ENCODE measurements at places on chromosomes 4 and X.

DNA sequence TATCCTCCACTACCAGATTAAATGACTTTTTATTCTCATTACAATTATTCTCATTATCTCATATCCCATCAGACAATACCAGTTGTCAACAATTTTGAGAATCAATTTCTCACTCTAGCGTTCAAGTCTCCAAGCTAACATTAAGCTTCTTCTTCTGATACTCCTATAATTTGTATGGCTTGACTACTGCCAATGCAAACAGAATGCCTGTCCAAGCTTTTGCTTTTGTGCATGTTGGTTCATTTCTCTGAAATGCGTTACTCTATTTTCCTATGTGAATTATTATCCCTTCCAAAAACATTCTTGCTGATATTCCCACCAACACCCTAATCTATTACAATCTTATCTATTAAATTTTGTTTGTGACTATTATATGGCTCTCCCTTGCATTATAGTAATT, 1602.3 kb downstream of the C4orf33 start:
- no peak for DNase-seq

GRCh38 chr4:19380600-19380999, 871.1 kb upstream of the SLIT2 start:
- DNase-seq: no peak

DNA sequence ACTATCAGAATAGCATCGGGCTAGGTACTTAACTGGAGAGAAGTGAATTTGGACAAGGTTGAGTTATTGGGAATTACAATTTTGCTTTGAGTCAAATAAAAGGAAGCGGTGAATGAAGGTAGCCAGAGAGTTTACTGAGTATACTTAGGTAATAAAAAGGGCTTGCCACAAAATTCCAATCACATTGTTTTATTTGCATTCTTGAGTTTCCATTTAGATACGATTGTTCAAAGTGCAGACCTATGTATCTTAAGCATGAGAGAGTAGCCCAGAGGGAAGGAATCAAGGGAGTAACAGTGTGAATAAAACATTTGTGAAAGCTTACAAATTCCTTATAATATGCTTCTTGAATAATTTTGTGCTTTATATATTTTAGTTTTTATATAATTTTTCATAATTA, 102.5 kb upstream of the NDST4 start:
- DNase-seq: no peak

DNA sequence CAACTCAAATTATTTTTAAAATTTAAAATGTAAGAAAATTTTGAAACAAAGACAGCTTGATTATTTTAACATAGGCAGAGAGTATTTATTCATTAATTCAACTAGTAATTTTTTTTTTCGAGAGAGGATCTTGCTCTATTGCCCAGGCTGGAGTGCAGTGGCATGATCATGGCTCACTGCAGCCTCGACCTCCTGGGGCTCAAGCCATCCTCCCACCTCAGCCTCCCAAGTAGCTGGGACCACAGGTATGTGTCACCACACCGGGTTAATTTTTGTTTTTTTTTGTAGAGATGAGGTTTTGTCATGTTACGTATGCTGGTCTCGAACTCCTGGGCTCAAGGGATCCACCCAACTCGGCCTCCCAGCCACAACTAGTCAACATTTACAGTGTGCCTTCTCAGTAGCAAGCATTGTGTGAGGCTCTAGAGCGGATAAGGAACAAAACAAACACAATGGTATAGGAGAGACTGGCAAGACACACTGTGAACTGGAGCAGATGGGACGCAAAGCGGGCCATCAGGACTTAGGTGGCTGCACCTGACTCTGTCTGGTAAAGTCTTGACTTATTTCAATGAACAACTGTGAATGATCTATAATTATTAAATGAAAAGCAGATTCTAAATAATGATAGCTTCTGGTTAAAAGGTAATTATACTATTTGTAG, 21.6 kb downstream of the SETD7 start:
- no peak for DNase-seq

GRCh38 chr4:113884655-113885054, 94.8 kb downstream of the ARSJ start:
- DNase-seq: no peak

GRCh38 chr4:113740857-113741379, 20.6 kb downstream of the CAMK2D start:
- DNase-seq: no peak

GRCh38 chr4:165873298-165874071, 448 bp downstream of the TLL1 start:
- DNase-seq: peak; percentile 10

DNA sequence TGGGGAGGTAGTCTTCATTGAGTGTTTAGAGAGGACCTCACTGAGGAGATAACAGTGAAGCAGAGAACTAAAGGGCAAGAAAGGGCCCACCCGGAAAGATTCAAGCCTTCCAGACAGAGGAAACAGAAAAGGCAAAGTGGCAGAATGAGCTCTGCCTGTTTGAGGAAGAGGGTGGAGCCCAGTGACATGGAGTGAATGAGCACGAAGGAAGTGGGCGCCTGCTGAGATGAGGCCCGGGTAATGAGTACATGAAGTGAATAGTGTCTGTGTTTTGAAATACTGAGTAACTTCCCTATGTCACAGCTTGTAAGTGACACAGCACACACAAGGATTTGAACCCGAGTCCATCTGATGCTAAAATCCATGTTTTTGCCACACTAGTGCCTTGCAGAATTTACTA, 32.5 kb upstream of the TLR2 start:
- no peak for DNase-seq

DNA sequence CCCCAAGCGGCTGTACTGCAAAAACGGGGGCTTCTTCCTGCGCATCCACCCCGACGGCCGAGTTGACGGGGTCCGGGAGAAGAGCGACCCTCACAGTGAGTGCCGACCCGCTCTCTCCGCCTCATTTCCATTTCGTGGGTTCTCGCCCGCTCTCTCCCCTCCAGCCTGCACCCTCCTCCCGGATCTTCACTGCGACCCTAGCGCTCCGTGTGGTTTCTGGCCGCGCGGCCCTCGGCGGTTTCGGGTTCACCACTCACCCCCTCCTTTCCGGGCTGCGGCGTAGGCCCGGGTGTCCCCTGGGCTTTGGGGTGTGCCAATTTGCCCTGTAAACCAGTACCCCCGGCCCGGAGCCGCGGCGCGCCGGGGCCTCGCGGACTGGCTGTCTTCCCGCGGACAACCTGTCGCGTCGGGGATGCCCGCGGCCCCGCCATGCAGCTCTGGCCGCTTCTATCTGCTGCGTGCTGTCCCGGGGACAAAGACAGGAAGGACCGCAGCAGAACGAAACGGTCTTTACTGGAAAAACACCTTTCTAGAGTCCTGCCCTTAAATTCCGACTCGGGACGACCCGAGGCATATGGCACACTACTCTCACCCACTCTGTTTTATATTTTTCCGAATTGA, 737 bp downstream of the FGF2 start:
- peak; percentile 32 for DNase-seq

DNA sequence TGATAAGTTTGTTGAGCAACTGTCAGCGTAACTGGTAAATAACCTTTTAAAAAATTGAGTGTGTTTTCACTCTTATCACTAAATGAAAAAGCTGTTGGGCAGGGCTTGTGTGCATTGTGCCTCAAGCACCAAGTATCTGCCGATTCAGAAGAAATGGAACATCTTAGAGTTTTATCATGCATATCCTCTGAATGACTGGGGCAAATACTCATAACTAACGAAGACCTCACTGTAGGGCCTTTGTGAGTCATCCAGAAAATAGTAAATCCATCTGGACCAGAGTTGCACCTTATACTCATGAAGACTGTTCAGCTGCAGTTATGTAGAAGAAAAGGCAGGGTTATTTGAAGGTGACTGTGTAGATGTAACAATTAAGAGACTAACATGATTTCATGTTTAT, 222.1 kb downstream of the CAMK2D start:
- no peak for DNase-seq

DNA sequence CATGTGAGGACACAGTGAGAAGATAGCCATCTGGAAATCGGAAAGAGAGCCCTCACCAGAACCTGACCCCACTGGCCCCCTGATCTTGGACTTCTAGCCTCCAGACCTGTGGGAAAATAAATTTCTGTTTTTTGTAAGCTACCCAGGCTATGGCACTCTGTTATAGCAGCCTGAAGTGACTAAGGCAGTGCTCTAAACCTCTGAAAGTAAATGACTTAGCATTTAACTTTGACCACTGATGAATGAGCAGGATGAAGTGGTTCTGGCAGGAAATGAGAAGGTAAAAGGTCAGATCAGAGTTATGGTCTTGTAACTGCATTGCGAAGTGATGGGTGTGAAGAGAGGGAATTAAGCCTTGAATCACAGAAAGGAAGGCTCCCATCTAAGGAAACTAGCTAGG, 17.0 kb downstream of the GPAT3 start:
- no peak for DNase-seq

- no peak for DNase-seq
These were observed 287.9 kb downstream of the CXXC4 start for GRCh38 chr4:104206784-104207183.
